ENCODE measurements at places on chromosomes 3 and 15.

- no peak for DNase-seq
Observed at GRCh38 chr3:194379231-194379630, 9.7 kb upstream of the LRRC15 start.

GRCh38 chr3:136390574-136390973 is 140.4 kb downstream of the PCCB start:
- DNase-seq = no peak

DNA sequence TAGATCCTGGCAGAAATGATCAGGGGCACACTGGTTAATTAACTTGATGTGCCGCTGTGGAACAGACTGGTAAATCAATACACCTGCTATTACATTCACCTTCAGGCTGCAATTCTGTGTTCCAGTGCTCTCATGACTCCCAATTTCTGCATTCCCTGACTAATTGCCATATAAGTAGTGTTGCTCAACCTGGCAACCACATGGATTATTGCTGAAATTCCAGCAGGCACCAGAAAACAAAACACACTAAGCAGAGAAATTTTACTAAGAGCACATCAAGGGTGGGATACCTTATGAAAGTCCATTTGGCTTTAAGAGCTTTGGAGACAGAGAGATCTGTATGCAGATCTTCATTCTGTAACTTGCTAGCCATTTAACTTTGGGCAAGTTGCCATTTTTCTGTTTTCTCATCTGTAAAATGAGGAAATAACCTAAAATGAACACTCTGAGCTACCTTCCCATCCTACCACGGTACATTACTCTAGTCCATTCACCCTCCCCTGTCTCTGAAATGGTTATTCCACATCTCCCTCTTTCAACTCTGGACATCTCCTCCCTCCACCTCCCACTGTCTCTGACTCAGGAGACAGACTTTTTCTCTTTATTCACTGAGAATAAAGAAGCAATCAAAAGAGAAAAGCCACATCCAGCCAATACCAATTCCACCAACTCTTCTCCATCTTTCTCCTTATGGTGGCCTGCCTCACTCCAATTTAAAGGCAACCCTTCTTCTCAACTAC is 54.6 kb downstream of the STAC start:
- no peak for DNase-seq

DNA sequence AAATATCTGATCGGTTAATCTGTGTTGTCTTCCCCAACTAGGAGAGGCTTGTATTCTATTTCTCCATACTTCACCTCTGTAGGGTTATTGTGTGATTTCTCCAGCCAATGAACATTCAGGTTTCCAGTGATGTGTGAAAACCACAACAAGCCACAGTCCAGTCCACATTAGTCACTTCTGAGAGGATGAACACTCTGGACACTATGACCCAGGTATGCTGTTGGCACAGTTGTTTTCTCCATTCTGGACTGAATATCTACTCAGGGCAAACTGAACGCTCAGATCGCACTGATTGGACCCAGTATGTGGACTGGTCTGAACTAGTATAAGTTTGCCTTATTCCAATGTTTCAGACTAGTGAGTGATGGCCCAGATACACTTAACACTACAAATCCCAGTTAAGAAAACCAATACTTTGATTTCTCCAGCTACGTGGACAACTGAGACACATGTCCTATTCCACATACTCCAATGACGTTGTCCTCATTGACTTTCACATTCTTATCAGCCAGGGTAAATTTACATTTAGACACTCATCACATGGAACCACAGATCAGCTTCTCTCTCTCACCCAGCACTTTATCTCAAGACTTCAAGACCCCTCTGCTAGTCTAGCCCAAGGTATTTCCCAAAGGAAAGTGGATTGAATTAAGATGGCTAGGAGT is 587.4 kb upstream of the SGO1 start:
- DNase-seq = no peak

DNA sequence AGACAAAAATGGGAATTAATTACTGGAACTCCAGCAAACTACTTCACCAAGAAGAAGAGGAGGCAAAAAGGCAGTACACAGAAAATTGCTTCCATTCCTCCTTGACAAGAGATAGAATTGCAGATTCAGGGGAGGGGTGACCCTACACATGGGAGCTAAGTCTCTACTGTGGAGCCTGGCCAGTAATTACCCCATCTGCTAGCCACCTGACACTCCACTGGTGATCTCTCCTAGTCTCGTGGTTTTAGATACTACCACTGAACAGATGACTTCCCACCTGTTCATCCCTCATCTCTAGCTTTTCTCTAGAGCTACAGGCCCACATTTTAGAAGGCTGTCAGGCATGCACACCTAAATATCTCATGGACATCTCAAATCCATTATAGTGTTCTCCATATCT is 224.3 kb upstream of the NR2F2 start:
- no peak for DNase-seq

DNA sequence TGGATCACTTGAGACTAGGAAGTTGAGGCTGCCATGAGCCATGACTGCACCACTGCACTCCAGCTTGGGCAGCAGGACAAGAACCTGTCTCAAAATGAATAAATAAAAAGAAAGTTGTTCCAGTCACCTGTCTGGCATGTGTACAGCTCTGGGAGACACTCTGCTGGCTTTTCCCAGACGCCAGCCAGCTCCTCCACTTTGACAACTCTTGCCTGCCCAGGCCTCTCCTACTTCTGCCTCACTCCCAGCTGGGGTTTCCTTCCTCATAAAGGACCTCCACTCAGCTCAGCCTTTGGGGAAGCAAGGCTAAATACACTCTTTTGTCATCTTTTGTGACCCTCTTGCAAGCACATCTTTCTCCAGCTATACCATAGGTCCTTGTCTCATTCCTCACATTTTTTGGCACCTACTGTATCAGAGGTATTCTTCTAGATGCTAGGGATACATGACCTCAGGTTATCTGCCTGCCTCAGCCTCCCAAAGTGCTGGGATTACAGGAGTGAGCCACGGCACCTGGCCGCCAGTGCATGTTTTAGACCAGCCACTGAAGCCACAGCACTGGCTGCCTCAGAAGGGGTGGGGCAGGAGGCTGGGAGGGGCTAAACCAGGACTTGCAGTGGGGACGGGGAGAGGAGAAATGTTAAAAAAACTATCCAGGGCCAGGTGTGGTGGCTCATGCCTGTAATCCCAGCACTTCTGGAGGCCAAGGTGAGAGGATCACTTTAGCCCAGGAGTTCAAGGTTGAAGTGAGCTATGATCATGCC is 10.0 kb upstream of the ELP6 start:
- no peak for DNase-seq

GRCh38 chr3:61996366-61996765 is 377.0 kb downstream of the FEZF2 start:
- DNase-seq = no peak

DNA sequence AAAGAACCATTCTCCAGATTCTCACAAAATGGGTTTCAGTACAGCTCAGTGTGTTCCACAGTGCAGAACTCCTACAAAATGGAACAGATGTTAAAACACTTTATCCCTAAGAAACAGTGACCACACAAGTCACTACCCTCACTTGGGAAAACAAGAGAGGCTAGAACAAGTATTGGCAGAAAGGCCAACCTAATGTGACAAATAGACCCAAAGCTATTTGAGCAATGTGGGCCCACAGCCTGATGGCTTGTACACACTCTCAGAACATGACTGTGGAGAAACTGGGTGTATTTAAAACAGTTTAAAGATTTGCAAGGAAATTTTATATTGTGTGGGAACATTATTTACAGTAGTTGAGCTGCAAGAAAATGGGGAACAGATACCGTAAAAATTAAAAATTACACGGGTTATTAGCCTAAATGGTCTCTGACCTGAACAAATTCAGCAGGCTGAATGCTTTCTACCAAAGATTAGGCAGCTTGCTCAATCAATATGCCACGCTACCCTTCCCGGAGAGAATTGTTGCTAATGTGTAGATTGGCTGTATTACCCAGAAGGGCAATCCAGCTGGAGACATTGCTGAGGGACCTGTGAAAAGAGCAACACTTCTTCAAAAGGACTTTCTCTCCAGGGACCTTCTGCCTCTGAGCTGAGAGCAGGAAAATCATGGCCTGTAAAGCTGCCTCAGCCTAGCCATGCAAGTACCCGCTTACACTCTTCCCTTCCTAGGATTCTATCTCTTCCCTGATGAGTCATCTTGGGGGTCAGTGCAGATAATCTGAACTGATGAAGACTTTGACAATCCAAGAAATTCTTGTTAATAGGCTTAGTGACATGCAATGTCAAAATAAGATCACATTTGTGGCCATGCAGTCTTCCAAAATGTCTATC is 97.1 kb downstream of the STRIT1 start:
- DNase-seq = no peak

DNA sequence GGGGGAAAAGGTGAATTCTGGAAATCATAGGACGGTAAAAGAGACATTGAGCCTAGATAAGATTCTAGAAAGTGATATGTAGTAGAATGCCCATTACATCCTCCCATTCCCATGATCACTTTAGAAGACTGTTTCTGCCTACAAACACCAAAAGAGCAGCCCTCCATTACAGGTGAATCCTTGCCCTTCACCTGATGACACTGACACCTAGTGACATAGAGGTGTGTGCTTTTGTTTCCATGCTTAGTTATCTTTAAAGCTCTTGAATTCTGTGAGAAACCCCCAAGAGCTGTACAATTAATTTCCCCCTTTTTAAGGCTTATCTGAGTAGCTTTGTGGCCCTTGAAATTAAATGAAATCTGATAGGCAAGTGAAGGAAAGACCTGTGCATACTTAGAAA is 8.3 kb upstream of the BBX start:
- DNase-seq = no peak

DNA sequence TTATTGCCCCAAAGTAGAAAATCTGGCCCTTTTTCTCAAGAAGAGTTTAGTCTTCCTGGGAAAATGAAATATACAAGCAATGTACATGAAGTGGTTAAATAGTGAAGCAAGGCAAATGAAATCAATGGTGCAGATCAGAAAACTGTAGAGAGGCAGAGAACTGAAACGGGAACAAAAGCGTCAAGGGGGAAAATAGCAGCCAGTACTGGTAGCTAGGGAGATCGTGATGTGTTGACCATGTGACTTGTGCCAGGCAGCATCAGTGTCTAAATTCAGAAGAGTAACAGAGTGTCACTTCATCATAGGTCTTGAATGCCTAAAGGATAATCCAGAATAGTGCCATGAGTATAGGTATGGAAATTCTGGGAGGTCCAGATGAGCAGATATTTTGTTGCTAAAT is 163.1 kb downstream of the CHL1 start:
- DNase-seq = no peak

GRCh38 chr3:42589382-42590109 is 1.1 kb upstream of the SS18L2 start:
- no peak for DNase-seq

- no peak for DNase-seq
Observed at GRCh38 chr3:188272481-188273372, 118.8 kb downstream of the LPP start.

DNA sequence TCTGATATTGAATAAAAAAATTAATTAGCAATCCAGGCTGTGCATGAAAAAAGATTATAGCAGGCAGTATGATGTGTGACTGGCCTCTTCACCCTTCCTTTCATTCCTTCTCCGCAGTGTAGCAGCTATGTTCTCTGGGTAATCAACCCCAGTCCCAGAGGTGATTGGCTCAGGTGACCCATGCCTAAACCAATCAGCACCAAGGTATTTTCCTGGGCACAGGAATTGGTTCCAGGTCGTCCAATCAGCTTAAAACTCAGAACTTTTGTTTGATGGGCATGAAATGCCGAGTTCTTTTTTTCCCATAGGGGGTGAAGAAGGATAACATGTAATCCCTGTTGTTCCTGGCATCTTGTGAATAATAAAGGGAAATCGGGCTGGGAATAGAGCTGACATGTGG is 5.8 kb upstream of the BNC1 start:
- DNase-seq = no peak

GRCh38 chr15:89174476-89174875 is 46.9 kb downstream of the RLBP1 start:
- DNase-seq = no peak

- DNase-seq = no peak
Observed at GRCh38 chr3:174287705-174288104, 571.4 kb upstream of the NAALADL2 start.

DNA sequence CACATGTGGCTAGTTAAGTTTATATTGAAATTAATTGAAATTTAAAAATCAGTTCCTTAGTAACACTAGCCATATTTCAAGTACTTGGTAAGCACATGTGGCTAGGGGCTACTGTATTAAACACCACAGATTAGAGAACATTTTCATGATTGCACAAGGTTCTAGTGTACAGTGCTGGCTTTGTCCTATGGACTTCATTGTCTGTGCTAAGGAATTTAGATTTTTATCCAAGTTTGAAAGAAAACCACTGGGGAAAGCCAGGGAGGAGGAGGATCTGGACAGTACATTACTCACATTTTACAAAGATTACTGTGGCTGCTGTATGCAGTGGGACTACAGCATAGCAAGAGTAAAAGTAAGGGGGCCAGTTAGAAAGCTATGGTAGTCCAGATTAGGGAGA is 13.9 kb downstream of the STAC start:
- DNase-seq = no peak

GRCh38 chr15:71052356-71052755 is 62.9 kb upstream of the THSD4 start:
- DNase-seq = no peak

DNA sequence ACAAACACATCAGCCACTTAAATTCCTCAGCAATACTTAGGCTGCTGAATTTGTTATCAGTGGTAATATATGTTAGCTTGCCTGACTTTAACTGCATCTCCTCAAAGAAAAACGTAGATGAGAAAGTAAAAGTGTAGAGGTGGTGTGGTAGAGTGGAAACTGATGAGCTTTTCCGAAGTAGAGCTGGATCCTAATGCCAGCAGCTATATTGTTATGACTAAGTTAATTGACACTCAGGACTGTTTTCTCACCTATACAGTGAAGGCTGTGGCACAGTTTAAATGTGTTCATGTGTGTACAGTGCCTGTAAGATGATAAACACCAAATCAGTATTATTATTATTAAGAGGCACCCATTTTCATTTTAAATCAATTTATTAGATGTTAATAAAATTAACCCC is 174.9 kb downstream of the TNIK start:
- no peak for DNase-seq

GRCh38 chr15:60462027-60462426 is 16.9 kb downstream of the ICE2 start:
- DNase-seq = no peak

- no peak for DNase-seq
Observed at GRCh38 chr3:128368626-128369025, 98.1 kb downstream of the DNAJB8 start.

DNA sequence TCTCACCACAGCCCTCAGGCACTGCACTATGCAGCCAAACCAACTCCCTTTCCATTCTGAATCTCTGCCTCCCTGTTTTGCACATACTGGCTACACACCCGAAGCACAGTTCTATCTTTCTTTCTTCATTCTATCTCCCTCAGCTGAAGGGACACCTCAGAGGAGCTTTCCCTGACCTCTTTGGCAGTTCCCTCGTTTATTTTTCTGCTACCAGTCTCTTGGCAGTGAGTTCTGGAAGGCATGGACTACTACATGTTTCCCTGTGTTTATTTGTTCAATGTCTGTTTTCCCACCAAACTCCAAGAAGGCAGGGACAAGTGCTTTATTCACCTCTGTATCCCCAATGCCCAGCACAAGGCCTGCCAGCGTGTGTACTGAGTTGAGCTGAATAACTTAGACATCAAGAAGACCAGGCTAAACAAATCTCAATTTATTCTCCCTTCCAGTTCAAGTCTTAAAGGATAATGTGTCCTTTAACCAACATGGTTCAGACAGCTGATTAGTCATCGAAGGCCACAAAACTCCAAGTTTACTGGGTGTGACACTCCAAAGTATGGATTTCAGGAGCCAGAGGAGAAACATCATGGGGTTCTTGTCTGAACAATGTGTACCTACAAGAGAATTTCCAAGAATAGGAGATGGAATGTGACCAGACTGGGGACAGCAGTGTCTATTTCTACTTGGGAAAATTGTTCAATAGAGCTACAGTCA is 260.1 kb upstream of the CTNNB1 start:
- DNase-seq = no peak

- no peak for DNase-seq
Observed at GRCh38 chr3:116586285-116586944, 123.2 kb upstream of the TUSC7 start.
